ENCODE measurements at places on chromosomes 12 and 14. TPM values are rescaled to one million over a fixed set of nuclear protein-coding genes. Genes with fewer than 3 reads are reported as not detected.

- DNase-seq, result no peak
Measured at GRCh38 chr14:101040538-101041442, 137.3 kb upstream of the RTL1 start.

DNA sequence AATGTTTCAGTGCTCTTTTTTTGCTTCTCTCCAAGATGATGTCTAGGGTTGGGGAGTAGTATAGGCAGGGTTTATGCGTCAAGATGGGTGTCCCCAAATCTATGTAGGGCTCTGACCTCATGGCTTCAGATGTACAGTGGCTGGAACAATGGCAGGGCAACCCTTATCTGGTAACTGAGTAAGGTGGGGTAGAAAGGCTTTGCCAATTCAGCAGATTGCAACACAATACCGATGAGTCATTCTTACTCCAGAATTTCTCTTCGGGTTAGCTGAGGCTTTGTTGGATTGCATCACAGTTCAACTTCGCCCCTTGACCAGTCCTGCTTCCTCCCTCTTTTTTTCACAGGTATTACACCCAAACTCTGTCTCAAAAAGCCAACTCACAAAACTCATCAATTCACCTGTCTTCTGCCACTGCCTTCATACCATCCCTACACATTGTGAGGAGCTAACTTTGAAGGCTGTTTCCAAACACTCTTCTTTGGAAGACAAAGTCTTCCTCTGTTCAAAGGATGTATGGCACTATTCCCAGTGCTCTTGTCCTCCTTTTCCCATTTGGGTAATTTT is 190.2 kb upstream of the CNOT2 start:
- no peak for DNase-seq

The MYH6 gene
- total RNA-seq, result 4,934 TPM

- DNase-seq, result no peak
Measured at GRCh38 chr14:36781897-36782296, 120.2 kb downstream of the PAX9 start.

- DNase-seq, result no peak
Measured at GRCh38 chr14:98914942-98915341, 357.1 kb downstream of the BCL11B start.

GRCh38 chr14:34980337-34980900 is 2.4 kb upstream of the SRP54 start:
- DNase-seq, result no peak

The POTEM gene
- not detected for total RNA-seq

All from Right ventricle myocardium superior (tissue), 1 donor.